ENCODE measurements at places on chromosomes 13 and 19.

DNA sequence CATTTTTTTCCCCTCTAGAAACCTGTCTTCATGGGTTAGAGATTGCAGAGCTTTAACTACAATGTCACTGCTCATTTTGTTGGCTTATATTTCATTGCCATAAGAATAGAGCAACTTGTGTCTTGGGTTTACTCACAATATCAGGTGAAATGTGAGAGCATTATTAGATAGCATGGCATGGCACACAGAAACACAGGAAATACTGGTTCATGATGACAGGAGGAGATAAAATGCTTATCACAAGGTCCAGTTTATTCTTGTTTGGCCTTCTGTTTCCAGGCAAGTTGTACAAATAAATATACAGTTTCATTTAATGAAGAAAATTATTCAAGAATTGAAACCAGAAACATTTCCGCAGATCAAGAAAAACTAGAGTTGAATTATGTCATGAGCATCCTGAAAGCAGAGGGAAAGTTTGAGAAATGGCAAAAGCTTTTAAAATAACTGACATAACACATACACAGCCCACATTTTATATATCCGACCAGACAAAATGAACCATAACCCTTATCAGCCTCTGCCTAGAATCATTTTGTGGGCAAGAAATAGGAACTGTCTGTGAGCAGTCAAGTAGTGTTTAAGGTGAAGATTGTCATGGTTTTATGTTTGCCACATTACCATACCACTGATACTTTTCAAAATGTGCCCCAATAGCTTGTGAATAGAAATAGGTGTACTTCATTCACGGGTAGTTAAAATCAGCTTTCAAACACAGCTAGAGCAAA lies 297.9 kb upstream of the ARGLU1 start:
- no peak for DNase-seq

DNA sequence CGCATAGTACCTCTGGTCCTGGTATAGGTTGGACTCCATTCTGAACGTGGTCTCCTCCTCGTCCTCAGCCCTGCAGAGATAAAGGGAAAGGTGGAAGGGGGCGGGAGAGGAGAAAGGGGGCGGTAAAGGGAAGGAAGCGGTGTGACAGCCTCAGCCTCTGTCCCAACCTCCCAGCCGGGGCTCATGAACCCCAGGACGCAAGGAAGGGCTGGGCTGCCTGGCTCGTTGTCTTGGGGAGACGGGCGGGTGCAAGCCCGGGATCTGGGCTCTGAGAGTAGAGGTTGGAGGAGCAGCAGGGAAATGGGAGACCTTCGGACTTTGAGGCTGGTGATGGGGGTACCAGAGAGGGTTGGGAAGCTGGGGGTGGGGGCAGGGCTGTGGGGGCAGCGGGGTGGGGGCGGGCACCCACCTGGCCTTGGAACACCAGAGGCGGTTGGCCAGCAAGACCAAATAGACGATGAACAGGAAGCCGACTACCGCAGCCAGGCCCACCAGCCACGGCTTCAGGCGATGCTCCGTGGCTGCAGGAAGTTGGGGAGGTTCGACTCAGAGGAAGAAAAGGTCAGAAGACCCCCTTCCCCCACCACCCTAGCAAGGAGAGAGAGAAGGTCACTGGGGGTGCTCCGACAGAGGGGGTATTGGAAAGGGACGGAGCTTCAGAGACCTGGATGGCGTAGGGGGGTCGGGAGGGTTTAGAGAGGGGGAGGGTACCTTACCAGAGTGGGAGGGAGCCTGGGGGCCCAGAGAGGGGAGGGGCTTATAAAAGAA lies 1.7 kb downstream of the SMIM24 start:
- no peak for DNase-seq

DNA sequence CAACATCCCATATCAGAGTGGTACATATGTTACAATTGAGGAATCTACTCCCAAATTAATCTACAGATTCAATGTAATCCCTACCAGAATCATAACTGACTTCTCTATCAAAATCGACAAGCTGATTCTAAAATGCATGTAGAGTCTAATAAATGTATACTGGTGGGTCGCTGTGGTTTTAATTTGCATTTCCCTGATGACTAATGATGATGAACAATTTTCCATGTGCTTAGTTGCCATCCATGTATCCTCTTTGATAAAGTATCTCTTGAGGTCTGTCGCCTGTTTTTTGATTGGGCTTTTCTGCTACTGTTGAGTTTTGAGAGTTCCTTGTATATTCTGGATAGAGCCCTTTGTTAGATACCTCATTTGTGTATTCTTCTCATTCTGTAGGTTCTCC lies 43.8 kb downstream of the KLF12 start:
- DNase-seq = no peak

DNA sequence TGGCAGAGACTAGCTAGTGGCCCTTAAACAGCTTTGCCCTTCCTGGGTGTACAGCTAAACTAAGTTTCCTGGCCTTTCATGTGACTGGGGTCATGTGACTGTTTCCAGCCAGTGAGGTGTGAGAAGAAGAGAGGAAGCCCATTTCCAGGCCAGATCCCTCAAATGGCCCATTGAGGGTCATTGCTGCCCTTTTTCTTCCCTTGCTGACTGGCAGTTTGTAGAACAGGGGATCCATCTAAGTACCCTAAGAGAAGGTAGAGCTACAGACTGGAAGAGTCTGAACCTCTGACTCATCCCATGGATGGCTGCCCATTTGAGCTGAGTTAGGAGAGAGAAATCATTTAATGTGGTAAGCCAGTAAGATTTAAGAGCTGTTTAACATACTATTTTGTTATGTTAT lies 2.8 kb downstream of the SWSAP1 start:
- DNase-seq = no peak

GRCh38 chr13:95898256-95898655 lies 154.9 kb downstream of the UGGT2 start:
- DNase-seq = no peak

GRCh38 chr19:58513213-58513693 lies 1.5 kb upstream of the SLC27A5 start:
- no peak for DNase-seq

GRCh38 chr13:30378191-30378590 lies 44.1 kb upstream of the UBE2L5 start:
- no peak for DNase-seq

DNA sequence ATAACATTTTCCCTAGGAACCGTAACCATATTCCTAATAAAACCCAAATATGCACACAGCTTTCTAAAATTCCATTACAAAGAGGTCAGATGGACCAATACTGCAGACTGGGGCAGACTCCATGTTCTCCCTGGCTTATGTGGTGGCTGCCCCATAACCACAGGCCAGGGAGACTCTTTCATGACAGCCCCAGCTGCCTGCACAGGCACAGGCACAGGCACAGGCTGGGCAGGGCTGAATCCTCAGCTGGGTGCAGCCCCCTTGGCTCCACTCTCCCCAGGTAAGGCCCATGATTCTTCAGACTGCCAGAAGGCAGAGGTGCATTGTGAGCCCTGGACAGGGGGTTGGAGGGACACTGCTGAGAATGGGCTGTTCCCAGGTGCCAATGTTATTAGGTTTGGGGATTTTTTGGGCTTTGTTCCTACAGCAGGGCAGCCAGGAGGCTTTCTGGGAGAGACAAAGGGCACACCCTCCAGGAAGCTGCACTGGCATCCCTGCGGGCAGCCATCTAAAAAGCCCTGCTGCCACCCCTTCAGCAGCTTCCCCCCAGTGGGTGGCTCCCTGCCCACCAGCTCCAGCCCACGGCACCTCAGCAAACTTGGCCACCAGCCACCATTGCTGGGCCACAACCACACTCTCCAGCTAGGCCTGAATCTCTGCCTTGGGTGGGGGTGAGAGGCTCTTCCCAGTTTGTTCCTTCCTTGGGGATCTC lies 20.0 kb downstream of the DOCK9 start:
- DNase-seq = no peak

GRCh38 chr13:73657821-73658540 lies 476.2 kb downstream of the KLF12 start:
- DNase-seq = no peak

GRCh38 chr19:17966550-17967256 lies at the start of gene KCNN1:
Gene KCNN1, plus strand, starts transcription at chr19:17967107. Its CDS starts 6,782 bp downstream, at chr19:17973889.
- no peak for DNase-seq

DNA sequence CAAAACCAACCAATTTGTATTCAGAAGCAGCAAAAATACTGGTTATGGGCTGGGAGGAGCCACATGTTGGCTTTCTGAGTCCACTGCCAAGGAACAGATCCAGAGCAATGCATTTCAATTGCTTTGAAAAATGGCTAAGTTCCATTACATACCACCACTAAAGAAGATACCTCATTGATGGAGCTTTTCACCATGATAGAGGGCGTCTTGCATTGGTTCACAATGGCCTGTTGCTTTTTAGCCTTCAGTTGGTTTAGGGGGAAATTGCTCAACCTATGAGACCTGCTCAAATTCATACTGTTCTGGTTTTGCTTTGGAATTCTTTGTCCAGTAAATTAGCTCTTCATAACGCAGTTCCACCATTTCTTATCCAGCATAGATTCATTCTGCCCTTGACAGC lies 21.2 kb upstream of the CPB2 start:
- DNase-seq = no peak

DNA sequence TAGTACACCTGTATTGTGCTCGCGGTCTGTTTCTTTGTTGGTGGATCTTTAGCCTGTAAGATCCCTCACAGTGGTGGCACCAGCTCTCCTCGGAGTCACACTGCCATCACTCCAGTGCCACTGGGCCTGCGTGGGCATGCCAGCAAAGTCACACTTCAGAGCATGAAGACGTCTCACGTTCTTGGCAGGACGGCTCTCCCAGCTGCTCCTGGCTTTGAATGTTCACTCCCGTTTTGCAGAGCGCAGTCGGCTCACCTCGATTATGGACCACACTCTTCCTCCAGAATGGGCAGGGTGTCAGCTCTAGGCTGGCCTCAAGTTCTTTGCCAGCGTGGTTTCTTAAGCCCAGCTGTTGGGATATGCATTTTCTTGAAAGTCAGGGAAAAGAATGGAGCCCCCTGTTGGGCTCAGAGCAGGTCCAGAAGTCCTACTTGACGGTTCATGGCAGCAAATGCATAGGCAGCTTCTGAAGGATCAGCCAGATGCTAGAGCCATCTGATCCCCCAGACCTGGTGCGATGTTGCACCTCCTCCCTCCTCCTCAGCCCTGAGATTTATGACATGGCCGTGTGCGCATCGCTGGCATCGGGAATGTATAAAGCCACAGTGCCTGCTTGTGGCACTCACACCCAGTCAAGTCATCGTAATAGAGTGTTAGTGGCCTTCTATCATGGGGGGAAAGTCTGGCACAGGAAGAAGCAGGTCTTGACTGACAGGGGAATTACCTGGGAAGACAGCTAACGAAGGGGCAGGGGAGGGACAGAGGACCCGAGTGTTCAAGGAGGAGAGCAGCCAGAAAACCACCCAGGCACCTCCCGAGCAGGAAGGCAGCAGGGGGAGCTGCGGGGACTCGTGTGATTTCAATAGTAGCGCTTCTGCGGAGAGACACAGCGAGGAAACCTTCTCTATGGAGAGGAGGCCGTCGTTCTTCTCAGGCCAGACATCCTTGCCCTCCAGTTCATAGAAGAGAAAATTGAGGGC lies 40.2 kb upstream of the NPAS1 start:
- DNase-seq = no peak

GRCh38 chr13:113730831-113731191 lies 28.2 kb upstream of the TMEM255B start:
- DNase-seq = no peak

- DNase-seq = no peak
Observed at GRCh38 chr13:111905609-111905945, 161.4 kb upstream of the SOX1 start.

- DNase-seq = no peak
Observed at GRCh38 chr19:2507109-2507508, 31.2 kb downstream of the GADD45B start.

GRCh38 chr19:13652810-13653590 lies 111.3 kb upstream of the MRI1 start:
- no peak for DNase-seq

GRCh38 chr19:50434525-50434924 lies 1.8 kb downstream of the MYBPC2 start:
- no peak for DNase-seq

DNA sequence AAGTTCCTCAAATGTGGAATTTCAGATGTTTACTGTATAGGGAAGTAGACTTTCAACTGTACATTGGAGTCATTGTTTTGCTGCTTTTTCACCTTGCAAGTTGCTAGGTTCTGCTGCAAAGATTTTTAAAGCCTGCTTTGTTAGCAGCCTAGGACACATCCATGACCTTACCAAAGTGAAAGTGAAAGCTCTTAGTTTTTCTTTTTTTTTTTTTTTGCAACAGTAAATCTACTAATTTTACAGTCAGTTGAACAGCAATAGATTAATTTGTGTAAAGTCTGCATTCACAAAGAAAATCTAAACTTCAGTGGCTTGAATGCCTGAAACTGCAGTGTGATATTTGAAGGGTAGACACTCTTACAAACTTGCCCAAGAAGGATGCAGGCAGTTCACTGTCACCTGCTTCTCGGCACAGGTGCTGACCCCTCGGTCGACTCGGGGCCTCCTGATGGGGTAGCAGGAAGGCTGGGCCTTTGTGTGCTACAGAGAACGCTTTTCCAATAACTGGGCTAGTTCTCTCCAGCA lies 5.0 kb upstream of the MTIF3 start:
- no peak for DNase-seq

DNA sequence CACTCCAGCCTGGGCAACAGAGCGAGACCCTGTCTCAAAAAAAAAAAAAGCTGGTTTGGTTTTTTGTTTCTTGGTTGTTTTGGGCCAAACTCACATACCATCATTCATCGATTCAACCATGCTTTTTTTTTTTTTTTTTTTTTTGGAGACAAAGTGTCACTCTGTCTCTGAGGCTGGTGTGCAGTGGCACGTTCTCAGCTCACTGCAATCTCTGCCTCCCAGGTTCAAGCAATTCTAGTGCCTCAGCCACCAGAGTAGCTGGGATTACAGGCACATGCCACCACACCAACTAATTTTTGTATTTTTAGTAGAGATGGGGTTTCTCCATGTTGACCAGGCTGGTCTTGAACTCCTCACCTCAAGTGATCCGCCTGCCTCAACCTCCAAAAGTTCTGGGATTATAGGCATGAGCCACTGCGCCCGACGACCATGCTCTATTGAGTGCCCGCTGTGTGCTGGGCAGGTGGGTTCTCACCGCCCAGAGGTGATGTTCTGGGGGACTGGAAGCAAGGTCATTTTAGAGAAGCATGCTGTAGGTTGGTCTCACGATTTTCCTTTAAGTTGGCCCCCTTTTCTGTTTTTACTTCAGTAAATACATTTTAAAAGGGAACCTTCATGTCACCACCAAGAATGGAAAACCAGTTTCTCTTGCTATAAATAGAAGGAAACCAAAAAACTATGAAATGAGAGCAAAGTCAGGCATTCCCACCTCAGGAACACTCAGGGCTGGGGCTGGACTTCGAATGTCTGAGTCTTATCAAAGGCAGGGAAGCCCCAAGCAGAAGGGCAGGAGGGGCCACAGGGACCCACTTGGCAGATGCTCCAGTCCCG lies 8.3 kb upstream of the JUND start:
- no peak for DNase-seq

DNA sequence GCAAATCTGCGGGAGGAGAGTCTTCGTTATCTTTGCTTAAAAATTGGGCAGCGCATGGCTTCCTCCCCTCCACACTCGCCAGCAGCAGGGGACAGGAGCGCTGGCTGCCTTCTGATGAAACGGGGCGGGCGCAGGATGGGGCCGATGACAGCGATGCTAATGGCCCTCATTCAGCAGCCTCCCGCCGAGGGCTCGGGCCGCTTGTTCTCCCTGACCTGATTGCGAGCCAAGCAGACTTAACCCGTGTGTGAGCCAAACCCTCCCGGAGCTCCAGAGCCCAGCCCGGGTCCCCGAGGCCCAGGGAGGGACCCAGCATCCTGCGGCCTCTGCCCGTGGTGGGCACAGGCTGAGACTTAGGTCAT lies 90.3 kb downstream of the KDM4B start:
- no peak for DNase-seq

- DNase-seq = no peak
Observed at GRCh38 chr13:25371875-25372283, at the start of gene ATP8A2. Gene ATP8A2, plus strand, starts transcription at chr13:25371974. Its CDS starts 239 bp downstream, at chr13:25372213.
